ENCODE measurements at places on chromosomes 3 and 15. TPM values are rescaled to one million over a fixed set of nuclear protein-coding genes. Genes with fewer than 3 reads are reported as not detected.

- no peak for DNase-seq
Measured at GRCh38 chr15:63974021-63974420, 72.3 kb downstream of the DAPK2 start.

- DNase-seq: no peak
Measured at GRCh38 chr15:28923726-28924280, 38.0 kb downstream of the APBA2 start.

DNA sequence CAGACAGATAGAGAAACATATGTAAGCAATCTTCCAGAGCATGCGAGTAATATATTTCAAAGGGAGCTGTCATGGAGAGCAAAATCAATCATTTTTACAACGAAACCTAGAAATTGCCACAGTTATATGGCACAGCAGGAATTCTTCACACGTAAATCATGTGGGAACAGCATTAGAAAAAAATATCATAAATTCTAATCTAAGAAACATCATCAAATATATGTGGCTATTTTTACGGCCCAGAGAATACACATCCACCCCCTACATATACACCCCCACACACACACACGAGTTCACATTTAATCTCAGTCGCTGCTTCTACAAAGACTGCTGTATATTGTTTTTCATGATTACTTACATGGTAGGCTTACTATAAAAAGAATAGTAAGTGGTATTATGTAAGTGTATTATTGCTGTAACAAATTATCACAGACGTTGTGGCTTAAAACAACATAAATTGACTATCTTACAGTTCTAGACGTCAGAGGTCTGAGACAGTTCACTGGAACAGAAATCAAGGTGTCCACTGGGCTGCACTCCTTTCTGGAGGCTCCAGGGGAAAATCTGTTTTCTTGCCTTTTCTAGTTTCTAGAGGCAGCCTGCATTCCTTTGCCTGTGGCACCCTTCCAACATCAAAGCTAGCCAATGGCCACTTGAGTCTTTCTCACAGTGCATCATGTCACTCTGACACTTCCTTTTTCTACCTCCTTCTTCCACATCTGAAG is 363.3 kb downstream of the ULK4 start:
- no peak for DNase-seq

Gene NR2E3
- total RNA-seq: not detected

Gene ERC2
- not detected for total RNA-seq

Gene DLEC1
- total RNA-seq: 0.12 TPM

DNA sequence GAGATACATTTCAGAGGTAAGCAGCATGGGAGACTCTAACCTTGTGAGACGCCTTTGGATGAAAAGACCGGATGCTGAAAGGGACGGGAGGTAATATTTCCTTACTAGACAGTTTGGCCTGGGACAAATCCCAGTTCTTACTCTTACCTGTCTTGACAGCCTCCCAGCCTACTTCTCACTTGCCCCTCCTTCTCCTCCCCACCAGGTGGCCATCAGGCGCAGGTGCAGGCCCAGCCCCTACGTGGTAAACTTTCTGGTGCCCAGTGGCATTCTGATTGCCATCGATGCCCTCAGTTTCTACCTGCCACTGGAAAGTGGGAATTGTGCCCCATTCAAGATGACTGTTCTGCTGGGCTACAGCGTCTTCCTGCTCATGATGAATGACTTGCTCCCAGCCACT is 6.3 kb downstream of the HTR3D start:
- DNase-seq: no peak
